ENCODE measurements at places on chromosomes 1 and 21. TPM values are rescaled to one million over a fixed set of nuclear protein-coding genes. Genes with fewer than 3 reads are reported as not detected.

- no peak for DNase-seq
Observed at GRCh38 chr21:20647607-20648006, 350.6 kb upstream of the NCAM2 start.

- no peak for DNase-seq
Observed at GRCh38 chr1:115862403-115862802, 21.5 kb upstream of the NHLH2 start.

Gene PCBP3
- polyA plus RNA-seq, result 1.1 TPM

Gene CCDC18
- 12.4 TPM for polyA plus RNA-seq

Gene CBR1
- polyA plus RNA-seq, result 68.7 TPM

Gene B4GALT2
- 34.6 TPM for polyA plus RNA-seq

- DNase-seq, result peak; percentile 35
Observed at GRCh38 chr21:15444118-15444960, 285.4 kb upstream of the USP25 start.

Gene CFHR4
- polyA plus RNA-seq, result not detected

GRCh38 chr1:201065686-201066085, 42.2 kb upstream of the KIF21B start:
- DNase-seq, result no peak

GRCh38 chr1:27339213-27339612, 2.6 kb upstream of the SYTL1 start:
- DNase-seq, result no peak

Gene PWP2
- 5.8 TPM for polyA plus RNA-seq

- no peak for DNase-seq
Observed at GRCh38 chr1:218887141-218887925, 286.3 kb upstream of the LYPLAL1 start.

DNA sequence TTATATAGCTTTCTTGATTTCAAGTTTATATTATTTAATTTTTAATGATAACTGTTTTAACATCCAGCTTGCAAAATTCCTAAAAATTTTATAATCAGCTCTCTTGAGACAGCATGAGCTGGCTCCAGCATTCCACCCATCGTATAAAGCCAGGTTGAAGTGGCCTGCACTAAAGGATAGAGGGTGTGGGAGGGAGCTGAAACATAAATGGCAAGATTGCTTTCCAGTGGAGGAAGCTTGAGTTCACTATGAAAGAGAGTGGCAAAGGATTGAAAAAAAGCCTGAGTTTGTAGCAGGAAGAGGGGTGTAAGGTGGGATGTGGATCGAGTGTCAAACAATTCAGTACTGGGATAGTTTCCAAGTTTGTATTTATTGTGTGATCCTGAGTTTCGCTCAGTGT, 48.5 kb upstream of the ZNF644 start:
- no peak for DNase-seq

GRCh38 chr1:110361856-110362255, 22.7 kb downstream of the RBM15 start:
- DNase-seq, result no peak

- no peak for DNase-seq
Observed at GRCh38 chr1:244710474-244711062, 57.6 kb downstream of the DESI2 start.

GRCh38 chr1:199682081-199682480, 345.4 kb upstream of the NR5A2 start:
- no peak for DNase-seq

GRCh38 chr1:100234432-100234831, 15.2 kb downstream of the DBT start:
- no peak for DNase-seq

Gene ADAMTS1
- polyA plus RNA-seq, result 105 TPM

DNA sequence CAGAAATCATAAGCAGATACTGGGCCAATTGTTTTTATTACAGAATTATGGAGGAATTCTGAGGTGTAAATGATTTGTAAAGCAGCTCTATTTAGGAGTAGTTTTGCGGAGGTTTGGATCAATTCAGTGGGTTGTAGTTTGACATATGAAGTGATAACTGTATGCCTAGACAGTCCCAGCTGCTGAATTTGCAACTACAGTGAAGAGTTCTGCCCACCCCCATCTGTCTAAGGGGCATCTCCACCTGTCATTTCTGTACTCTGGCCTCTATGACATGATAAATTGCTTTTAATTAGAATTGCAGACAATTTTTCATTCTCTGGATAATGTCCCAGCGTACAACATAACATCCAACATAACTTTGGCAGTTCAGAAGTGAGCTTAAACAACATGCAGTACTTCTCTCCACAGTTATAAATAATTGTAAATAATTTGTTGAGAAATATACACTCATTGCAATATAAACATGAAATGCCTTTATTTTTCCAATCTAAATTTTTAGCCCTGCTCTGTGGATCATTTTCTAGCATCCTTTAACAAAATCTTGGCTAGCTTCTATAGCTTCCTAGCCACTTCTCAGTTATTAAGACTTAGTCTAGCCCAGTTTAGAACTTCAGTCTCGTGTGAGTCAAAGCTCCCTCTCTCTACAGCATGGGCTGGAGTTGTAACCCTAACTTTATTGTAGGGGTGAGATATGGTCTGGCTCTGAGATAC, 52.3 kb downstream of the PDE4B start:
- DNase-seq, result no peak

DNA sequence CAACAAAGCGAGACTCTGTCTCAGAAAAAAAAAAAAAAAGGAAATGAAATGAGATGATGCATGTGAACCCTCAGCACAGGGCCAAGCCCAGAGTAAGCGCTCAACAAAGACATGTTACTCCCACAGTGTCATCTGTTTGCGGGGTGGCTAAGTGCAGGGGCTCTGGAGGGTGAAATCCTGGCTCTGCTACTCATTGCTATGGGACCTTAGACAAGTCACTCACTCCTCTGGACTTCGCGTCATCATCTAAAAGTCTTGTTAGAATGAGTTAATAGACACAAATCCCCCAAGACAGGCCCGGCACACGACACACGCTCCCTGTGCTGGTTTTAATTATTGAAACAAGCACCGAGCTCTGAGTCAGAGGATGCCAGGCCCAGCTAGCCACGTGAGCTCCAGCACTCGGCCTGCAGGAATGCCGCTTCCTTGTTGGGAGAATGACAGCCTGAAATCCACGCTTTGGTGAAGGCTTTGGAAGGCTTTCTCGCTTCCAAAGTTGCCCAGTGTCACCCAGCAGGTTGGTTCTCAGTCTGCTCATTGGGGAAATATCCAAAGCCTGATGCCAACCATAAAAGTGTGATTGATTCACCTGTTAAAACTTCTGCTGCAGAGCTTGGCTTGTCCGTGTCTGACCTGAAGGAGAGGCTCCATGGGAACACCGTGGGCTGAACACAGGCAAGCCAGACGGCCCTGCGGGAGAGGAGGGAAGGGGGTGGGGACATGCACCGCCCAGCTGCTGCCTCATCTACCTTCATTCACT, 36.7 kb upstream of the TARDBP start:
- no peak for DNase-seq

DNA sequence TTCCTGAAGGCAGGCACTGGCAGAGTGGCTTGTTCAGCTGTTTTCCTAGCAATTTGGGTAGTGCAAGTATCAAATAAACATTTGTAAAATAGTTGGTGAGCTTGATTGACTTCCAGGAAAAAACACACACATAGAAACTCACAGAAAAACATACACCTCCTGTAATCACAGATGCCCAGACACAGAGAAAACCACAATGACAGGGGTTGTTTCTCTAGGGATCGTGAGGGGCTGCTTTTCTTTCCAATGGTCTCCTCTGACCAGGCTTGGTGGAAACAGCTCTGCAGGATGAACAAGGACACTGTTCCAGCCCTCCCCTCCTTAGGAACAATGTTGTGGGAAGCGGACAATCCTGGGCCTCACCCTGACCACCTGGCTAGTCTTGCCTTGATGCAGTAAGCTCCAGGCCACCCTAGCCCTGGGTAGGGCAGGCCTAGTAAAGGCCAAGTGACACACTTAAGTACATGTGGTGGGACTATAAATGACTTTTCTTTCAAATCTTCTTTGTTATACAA, 142.5 kb upstream of the HMGB4 start:
- DNase-seq, result no peak
